ENCODE measurements at places on chromosomes 6 and 20.

DNA sequence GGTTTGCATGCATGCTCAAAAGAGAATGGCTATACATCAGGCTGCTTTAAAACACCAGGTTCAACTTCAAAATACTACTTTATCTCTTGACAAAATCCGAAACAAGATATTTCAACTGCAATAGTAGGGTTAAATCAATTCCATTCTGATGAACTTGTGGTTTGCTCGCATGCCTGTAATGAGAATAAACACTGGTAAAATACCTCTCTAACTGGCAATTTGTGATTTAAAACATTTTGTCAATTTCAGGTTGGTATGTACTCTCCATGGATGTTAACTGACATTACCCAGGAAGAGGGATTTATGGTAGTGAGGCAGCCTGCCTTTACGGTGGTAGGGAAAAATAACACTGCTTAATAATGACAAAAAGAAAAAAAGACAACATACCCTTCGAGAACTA is 74.4 kb downstream of the MBOAT1 start:
- DNase-seq, result no peak

GRCh38 chr6:155248008-155249001 is 15.5 kb upstream of the CLDN20 start:
- no peak for DNase-seq

DNA sequence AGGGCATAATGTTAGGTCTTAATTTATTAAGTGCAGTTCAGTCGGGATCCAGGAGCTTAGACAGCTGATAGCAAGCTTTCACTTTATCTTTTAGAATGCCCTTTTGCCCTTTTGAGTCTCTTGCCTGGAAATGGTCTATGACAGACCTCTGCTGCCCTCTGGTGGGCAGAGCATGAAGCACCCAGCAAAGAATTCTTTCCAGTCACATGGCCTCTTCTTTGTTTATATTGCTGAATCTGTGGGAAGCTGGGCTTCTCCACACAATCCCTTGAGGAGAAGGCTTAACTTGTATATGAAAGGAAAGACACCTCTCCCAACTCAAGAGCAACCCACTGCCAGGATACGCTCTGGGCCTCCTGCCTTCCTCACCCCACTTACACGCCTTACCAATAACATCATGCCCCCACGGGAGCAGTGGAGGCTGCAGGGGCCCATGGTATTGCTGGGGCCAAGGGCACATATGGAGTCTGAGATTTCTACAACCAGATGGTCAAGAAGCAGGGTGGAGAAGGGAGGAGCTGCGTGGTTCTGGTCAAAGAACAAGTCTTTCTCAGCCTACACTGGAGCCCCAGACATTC is 20.4 kb downstream of the WFDC3 start:
- no peak for DNase-seq

DNA sequence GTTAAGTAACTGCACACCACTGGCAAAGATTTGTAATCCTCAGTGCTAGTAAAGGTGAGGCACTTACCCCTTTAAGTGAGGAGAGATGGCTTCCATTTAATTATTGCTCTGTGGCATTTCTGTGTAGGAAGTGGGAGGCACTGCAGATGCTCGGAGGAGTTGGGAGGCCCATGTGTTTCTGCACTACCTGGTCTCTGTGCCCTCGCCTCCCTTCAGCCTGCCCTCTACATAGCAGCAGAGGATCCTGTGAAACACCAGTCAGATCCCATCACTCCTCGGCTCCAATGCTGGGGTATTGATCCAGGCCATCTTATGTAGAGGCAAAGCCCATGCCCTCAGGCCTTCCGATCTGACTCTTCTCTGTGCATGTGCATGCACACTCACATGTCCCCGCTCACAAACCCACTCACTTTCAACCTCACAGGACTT is 67.0 kb downstream of the SLX4IP start:
- no peak for DNase-seq

GRCh38 chr20:60599381-60599780 is 641.2 kb downstream of the CDH26 start:
- no peak for DNase-seq

GRCh38 chr20:7930343-7930742 is 9.9 kb downstream of the HAO1 start:
- no peak for DNase-seq

DNA sequence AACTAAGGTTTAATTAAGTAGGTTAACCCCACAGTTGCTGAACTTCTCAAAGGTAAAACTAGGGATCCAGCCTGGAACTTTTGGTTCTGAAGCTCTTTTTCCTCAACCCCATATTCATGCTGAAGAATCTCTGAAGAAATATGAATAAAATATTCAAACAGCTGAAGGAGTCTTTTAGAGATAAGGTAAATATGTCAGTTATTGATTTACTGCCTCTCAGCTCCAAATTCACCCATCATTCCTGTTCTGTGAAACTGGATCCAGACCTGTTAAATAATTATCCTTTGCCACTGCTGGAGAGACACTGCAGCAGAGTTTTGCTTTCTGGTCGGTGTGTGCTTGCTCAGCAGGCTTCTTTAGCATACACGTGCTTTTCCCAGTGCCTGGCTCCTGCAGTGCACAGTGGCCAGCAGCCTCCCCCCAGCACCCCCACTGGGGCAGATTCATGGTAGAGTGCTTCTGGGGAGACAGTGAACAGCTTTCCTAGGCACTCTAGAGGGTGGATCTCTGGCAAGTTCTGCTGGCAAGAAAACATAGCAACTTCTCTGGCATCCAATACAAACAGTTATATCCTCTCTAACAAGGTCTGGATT is 62.0 kb upstream of the BCLAF1 start:
- no peak for DNase-seq

GRCh38 chr20:57212534-57213276 is 53.7 kb downstream of the BMP7 start:
- DNase-seq, result no peak

DNA sequence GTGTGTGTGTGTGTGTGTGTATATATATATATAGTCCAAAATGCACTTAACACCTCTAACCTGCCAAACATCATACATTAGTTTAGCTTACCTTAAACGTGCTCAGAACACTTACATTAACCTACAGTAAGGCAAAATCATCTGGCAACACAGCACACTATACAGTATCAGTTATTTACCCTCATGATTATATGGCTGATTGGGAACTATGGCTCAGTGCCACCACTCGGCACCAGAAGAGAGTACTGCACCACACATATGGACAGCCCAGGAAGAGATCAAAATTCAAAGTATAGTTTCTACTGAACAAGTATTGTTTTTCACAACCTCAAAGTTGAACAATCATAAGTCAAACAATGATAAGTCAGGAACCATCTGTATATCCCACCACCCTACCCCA is 59.8 kb downstream of the FAXC start:
- no peak for DNase-seq

GRCh38 chr6:126312013-126312665 is 27.8 kb upstream of the CENPW start:
- no peak for DNase-seq

DNA sequence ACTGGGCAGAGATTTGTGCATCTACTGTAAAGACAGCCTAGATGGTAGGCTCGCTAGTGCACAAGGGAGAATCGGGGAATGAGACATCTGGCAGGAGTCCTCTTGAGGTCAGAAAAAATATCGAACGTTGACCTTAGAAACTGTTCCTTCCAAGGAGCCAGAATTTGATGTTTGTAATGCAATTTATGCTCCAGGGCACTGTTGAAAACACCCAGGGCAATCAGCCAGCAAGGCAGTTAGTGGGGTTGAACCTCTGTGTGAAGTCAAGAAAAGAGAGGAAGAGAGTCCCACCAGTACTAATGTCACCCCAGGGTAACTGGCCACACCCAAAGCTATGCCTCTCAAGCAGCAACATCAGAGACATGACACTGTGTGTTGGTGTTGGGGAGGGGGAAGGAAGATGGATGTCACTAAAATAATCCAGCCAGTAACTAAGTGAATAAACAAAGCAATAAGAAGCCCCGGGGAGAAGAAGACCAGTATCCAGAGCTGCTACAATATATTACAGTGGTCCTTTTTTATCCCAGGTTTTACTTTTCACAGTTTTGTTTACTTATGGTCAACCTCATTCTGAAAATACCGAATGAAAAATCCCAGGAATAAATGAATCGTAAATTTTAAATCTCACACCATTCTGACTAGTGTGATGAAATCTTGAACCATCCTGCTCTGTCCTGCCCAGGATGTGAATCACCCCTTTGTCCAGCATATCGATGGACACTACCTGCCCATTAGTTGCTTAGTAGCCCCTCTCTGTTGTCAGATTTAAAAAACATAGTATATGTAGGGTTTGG is 32.9 kb upstream of the PDE10A start:
- no peak for DNase-seq

DNA sequence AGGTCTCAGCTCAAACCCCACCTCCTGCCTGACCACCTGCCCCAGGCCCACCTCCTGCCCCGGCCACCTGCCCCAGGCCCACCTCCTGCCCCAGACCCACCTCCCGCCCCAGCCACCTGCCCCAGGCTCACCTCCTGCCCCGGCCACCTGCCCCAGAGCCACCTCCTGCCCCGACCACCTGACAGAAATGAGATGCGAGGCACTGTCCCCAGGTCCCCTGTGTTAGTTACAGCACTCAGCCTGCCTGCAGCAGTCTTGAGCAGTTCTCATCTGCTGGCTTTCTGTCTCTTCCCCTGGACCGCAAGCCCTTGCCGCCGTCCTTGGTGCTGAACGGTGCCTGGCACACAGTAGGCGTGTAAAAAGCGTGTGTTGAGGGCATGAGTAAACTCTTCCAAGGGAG is 79.5 kb downstream of the CDH4 start:
- DNase-seq, result no peak

DNA sequence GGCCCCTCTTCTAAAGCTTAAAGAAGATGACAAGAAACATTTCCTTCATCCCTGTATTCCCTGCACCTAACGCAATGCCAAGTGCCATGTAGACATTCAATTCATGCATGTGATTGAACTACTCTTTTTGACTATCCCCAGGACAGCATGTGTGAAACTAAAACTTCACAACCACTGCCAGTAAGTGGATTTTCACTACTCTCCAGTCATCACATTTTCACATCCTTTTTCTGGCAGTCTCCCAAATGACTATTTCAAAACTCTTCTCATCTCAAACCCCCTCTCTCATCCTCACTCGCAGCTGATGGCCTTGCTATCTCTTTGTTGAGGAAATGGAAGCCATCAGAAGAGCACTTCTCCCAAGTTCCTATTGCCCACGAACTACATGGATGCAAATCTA is 122.6 kb downstream of the OPRM1 start:
- DNase-seq, result no peak

DNA sequence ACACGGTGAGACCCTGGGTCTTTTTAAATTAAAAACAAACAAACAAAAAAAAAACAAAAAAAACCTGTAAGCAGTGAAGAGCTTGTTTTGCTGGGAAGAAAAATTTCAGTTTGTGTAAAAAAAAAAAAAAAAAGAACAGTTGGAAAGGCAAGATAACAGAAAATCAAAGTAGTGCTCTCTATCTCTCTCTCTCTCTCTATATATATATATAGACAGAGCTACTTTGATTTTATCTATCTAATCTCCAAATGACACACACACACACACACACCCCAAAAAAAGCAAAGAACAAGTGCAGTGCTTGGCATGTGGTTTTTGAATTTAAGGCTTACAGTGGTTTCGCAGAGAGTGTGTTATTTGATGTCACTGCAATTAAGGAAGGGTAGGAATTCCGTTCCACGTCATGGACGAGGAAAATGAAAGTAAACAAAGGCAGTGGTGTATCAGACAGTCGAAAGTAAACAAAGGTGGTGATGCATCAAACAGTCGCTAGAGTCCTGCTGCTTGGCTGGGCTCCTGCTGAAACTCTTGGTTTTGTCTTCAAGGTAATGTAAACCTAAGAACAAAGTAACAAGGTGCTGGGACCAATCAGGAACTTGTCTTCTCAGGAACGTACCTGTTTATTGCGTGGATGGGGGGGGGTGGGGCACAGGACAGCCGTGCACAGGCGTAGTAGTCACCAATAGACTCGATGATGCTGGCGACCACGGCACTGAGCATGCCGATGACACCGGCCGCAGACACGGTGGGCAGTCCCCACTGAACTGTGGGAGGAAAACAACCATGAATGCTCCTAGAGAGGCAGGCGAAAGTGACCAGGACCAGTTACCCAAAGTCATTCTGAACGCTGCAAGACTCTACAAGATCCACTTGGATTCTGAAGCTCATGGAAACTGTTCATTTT is 131.8 kb downstream of the SLC23A2 start:
- no peak for DNase-seq

DNA sequence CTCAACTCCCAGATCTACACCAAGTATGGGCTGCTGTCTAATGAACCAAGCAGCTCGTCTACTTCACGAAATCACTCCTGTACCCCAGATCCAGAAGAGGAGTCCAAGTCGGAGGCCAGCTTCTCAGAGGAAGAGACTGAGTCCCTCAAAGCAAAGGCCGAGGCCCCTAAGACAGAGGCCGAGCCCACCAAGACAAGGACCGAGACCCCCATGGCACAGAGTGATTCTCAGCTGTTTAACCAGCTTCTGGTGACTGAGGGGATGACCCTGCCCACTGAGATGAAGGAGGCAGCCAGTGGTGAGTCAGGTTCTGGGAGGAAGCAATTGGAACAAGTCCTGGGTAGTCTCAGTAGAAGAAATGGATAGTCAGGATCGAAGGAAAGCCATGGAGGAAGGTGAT is 5.8 kb downstream of the CUL9 start:
- no peak for DNase-seq

DNA sequence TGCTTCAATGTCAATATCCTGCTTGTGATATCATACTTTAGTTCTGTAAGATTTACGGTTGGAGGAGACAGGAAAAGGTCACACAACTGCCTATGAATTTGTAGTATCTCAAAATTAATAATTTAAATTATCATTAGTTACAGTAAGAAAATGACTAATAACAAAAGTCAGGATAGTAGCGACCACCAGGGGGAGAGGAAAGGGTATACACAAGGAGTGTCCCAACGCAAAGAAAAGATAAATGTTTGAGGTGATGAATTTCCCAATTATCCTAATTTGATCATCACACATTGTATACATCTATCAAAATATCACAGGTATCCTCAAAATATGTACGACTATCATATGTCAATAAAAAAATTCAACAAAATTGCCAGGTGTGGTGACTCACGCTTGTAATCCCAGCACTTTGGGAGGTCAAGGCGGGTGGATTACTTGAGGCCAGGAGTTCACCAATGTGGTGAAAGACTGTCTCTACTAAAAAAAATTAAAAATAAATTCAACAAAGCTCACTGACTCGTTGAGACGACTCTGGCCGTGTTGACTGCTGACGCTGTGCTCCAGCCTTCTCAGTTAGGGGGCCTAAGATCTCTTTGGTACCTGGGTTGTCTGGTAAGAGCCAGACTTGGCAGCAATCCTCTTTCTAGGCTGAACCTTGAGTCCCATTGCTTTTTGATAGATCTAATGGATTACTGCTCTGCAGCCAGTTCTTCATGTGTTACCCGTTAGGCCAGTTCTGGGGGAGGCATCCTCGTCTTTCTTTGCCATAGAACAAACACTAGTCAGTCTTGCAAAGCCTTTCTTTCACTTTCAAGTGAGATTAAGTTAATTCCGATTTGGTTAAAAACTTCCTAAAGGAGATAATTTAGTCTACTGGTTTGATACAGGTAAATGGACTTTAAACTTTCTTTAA is 9.0 kb upstream of the OVOL2 start:
- DNase-seq, result no peak

- DNase-seq, result no peak
Observed at GRCh38 chr6:125748406-125749172, 843 bp upstream of the HEY2 start.

All from cortex of kidney (tissue), 1 donor.